ENCODE measurements at places on chromosomes 3 and 15.

DNA sequence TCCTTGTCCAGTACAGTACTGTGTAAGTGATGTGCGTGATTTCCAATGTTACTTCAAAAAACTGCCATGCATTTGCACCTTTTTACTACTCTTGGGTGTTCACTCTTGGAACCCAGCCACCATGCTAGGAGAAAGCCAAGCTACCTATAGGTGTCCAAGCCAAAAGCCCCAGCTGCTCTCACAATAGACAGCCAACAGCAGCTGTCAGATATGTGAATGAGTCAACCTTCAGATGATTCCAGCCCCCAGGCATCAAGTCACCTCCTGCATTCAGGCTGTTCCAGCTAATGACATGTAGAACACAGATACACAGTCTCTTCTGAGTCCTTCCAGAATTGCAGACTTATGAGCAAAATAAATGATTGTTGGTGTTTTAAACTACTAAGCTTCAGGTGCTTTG is 417.7 kb upstream of the TGFBR2 start:
- DNase-seq = no peak

- DNase-seq = no peak
These were observed 243.0 kb downstream of the CLSTN2 start for GRCh38 chr3:140177943-140178342.

DNA sequence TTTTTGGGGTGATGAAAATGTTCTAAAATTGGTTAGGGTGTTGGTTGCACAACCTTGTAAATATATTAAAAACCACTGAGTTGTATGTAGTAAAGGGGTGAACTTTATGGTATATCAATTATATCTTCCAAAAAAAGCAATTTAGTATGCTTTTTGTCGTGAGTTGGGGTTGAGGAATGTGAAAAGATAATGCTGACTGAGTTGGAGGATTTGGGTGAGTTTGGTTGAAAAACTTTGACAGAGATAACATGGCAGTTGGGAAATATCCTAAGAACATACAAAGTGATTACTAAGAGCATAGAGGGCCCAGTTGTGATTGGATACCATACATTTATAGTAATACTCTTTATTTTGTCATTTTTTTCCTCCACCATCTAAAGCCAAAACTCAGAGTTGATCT is 33.6 kb downstream of the HMG20A start:
- DNase-seq = no peak

DNA sequence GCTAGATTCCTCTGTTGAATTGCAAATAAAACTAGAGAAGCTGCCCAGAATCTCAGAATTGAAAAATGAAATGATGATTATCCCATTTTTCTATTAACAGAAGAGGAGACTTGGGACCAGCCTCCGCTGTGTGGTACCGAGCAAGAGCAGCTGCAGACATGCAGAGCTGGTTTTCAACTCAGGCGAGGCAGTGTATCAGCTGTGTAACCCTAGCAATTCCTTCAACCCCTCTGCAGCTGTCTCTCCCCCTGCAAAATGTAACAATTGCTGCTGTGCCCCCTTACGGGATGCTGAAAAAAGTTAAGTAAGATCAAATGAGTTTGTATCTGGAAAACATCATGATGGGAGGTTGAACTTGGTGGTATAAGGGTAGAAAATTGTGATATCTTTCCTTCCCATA is 98.5 kb upstream of the C3orf80 start:
- no peak for DNase-seq
